ENCODE measurements at places on chromosomes 2 and 18. TPM values are rescaled to one million over a fixed set of nuclear protein-coding genes. Genes with fewer than 3 reads are reported as not detected.

DNA sequence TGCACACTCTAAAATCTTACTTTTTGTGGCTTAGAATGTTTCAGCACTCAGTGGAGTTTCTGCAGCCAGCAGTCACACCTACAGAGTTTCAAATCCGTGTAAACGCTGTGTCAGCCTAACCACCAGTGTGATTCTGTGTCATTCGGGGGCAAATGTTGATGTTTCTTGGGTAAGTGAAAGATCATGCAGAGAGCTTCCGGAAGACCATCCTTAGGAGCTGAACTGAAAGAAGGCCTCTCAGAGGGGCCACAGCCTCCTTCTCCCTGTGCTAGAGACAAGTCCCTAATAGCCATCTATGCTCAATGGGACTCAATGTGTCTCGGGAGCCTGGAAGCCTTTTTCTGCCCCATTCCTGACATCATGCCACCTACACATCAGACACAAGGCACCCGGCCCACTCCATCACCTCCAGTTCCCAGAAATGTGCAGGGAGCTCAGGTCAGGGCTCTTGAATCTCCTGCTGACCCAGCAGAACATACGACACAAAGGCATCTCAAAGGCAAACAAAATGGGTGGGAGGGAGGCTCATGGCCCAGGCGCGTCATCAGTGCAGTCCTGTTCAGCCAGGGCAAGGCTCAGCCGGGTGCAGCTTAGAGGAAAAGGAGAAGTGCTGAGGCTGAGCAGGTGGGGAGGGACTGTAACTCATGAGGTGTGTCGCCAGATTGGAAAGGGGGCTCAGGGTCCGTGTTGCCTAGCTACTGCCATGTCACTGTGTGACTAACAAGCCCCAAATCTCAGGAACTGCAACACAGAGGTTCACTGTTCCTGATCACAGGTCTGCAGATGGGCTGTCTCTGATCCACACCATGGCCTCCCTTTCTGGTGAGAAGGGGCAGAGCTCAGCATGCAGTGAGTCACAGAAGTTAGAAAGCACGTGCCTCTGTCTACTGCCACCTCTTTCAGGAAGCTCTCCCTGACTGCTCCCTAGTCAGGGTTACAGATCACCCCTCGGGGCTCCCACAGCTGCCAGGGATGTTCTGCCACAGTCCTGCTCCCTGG lies 82.0 kb downstream of the SMAD7 start:
- H3K4me1 ChIP-seq: peaks cover 15% of the 10 kb centered on the region
- DNase-seq: no peak
- H3K36me3 ChIP-seq: no peaks in the 10 kb centered on the region
- no peak overlapping the region for H3K4me3 ChIP-seq

Gene CAPN14
- total RNA-seq: 0.27 TPM

GRCh38 chr2:128327180-128327964 lies 8.7 kb upstream of the HS6ST1 start:
- no peaks in the 10 kb centered on the region for H3K27me3 ChIP-seq
- no peak overlapping the region for H3K27ac ChIP-seq
- H3K4me3 ChIP-seq: no peak overlapping the region
- H3K36me3 ChIP-seq: no peaks in the 10 kb centered on the region
- H3K4me1 ChIP-seq: peaks cover 6% of the 10 kb centered on the region

Gene DES
- total RNA-seq: 54.4 TPM

GRCh38 chr18:11322006-11322405 lies 172.6 kb upstream of the PIEZO2 start:
- no peaks in the 10 kb centered on the region for H3K27me3 ChIP-seq
- no peaks in the 10 kb centered on the region for H3K4me1 ChIP-seq
- no peak overlapping the region for H3K27ac ChIP-seq
- no peak overlapping the region for H3K4me3 ChIP-seq
- no peak for DNase-seq
- H3K36me3 ChIP-seq: no peaks in the 10 kb centered on the region

Gene SDC1
- 28.0 TPM for total RNA-seq

Gene ANKRD30B
- not detected for total RNA-seq

Gene MAB21L4
- total RNA-seq: not detected

Gene EGR4
- total RNA-seq: not detected

DNA sequence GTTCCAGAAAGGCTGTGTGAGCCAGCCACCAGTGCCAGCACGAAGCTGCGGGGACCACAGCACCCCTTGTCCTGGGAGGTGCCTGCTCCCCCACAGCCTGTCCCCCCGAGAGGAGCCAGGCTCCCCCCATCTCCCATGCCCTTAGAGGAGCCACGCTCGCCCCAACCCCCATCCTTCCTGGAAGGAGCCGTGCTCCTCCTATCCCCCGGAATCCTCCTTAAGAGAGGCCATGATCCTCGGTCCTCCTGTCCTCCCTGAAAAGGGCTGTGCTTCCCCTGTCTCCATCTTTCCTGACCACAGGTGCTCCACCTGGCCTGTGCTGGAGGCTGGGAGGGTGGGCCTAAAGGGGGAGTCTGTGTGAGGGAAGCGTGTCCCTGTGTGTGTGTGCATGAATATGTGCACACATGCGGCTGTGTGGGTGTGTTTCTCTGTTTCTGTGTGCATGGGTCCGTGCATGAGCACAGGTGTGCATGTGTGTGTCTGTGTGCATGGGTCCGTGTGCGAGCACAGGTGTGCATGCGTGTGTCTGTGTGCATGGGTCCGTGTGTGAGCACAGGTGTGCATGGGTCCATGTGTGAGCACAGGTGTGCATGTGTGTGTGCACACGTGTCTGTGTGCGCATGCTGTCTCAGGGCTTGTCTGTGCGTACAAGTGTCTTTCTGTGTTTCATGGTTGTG lies 80.3 kb downstream of the RTP5 start:
- H3K27me3 ChIP-seq: no peaks in the 10 kb centered on the region
- H3K4me1 ChIP-seq: peaks cover 6% of the 10 kb centered on the region
- H3K4me3 ChIP-seq: no peak overlapping the region
- no peaks in the 10 kb centered on the region for H3K36me3 ChIP-seq

Gene SLC5A7
- 0.78 TPM for total RNA-seq

DNA sequence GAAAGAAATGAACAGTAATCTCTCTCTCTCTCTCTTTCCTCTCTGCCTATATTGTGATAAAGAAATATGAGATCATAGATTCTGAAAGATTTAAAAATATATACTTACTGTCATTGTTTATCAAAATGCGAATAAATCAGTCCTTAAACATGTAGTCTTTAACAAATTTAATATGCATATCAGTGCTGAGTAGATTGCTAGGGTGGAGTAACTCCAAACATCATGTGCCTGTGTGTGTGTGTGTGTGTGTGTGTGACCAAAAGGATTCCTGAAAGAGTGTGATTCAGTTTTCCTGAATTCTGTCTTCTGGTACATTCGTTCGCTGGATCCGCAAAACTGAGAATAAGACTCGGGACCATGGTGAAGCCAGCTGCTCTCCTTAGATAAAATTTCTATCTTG lies 24.0 kb upstream of the DSEL start:
- no peaks in the 10 kb centered on the region for H3K36me3 ChIP-seq
- H3K27ac ChIP-seq: no peak overlapping the region
- no peak for DNase-seq
- no peak overlapping the region for H3K4me3 ChIP-seq

Gene RAB6C
- total RNA-seq: 0.15 TPM

Gene SIX2
- total RNA-seq: 3.1 TPM

- DNase-seq: peak; percentile 3
- H3K4me3 ChIP-seq: no peak overlapping the region
- no peaks in the 10 kb centered on the region for H3K27me3 ChIP-seq
- H3K4me1 ChIP-seq: peaks cover 5% of the 10 kb centered on the region
These were observed 148.3 kb downstream of the PLEKHA3 start for GRCh38 chr2:178628605-178629004.

DNA sequence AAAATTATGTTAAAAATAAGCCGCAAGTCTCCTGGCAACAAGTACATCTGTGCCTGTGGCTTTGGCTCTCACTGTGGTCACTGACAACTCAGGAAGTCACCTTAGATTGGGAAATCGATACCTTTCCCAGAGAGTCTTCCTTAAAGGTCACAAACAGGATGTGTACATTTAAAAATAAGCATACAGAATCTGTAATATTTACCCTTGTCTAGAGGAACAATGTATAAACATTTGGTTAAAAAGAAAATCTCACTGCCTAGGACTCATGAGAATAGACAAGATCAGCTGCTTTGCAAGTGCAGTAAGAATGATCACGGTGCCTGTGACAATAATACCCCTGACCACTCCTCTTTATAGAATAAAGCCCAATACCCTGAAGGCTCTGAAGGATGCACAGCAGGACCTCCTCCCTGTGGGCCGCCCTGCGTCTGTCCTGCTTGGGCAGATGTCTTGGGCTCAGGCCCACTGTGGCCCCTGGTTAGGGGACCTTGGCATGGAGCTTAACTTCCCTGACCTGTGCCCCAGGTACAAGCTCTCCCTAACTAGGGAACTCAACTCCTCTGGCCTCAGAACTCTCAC lies 98.0 kb upstream of the MGAT4A start:
- no peak overlapping the region for H3K27ac ChIP-seq
- H3K4me3 ChIP-seq: no peak overlapping the region
- no peak for DNase-seq
- no peaks in the 10 kb centered on the region for H3K27me3 ChIP-seq
- H3K36me3 ChIP-seq: no peaks in the 10 kb centered on the region

DNA sequence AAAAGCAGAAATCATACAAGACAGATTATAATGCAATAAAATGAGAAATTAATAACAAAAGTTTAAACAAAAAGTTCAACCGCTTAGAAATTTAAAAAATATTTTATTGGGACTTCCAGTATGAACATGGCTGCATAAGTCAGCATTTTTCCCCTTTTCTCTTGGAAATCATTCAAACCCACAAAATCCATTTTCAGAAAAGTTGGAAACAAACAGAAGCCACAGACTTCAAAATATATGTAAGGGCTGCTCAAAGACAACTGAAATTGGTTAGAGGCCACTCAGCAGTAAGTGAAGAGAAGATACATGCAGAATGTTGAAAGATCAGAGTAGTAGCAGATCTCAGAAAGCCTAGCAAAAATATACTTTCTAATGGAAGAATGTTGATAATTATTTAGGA lies 194.0 kb downstream of the DYSF start:
- H3K27me3 ChIP-seq: no peaks in the 10 kb centered on the region
- no peaks in the 10 kb centered on the region for H3K4me1 ChIP-seq
- H3K27ac ChIP-seq: no peak overlapping the region
- no peaks in the 10 kb centered on the region for H3K36me3 ChIP-seq
- no peak for DNase-seq

Gene KIAA2012
- not detected for total RNA-seq

DNA sequence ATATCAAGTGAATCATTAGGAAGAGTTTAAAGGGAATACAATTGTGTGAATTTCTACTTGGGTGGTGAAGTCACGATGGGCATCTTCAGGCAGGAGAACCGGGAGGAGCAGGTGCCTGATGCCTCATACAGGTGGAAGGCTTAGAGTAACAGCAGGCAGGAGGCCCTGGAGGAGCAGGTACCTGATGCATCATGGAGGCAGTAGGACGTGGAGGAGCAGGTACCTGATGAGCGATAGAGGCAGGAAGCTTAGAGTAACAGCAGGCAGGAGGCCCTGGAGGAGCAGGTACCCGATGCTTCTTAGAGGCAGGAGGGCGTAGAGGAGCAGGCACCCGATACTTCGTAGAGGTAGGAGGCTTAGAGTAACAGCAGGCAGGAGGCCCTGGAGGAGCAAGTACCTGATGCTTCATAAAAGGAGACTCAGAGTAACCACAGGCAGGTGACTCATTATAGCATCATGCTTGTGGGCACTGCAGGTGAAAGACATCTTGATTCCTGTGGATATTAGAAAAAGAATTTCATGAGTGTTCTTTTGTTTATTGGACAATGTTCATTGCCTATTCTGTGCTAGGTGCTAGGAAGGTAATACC lies 133.9 kb downstream of the ATP9B start:
- no peak for DNase-seq
- no peaks in the 10 kb centered on the region for H3K27me3 ChIP-seq
- no peak overlapping the region for H3K27ac ChIP-seq
- H3K4me3 ChIP-seq: no peak overlapping the region
- no peaks in the 10 kb centered on the region for H3K4me1 ChIP-seq

- no peak overlapping the region for H3K27ac ChIP-seq
- H3K27me3 ChIP-seq: no peaks in the 10 kb centered on the region
- H3K4me1 ChIP-seq: no peaks in the 10 kb centered on the region
- H3K4me3 ChIP-seq: no peak overlapping the region
These were observed 11.1 kb downstream of the RAB3GAP1 start for GRCh38 chr2:135063210-135063609.

GRCh38 chr2:104678181-104678580 lies 175.7 kb upstream of the POU3F3 start:
- H3K36me3 ChIP-seq: no peaks in the 10 kb centered on the region
- no peak overlapping the region for H3K27ac ChIP-seq
- H3K4me1 ChIP-seq: no peaks in the 10 kb centered on the region
- no peaks in the 10 kb centered on the region for H3K27me3 ChIP-seq
- no peak overlapping the region for H3K4me3 ChIP-seq

DNA sequence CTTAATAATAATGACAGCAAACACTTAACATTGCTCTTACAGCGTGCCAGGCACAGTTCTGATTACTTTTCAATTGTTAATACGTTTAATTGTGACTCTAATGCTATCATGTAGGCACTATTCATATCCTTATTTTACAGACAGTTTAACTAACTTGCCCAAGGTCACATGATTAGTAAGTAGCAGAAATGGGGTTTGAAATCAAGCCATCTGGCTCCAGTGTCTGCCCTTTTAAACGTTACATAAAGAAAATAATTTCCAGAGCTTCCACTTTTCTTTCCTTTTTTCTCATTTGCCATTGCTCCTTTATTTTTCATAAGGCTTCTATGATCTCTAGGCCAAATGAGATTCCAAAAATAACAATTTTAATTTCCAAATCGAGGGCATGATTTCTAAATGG lies 50.6 kb upstream of the IKZF2 start:
- DNase-seq: no peak
- H3K4me3 ChIP-seq: no peak overlapping the region
- H3K27ac ChIP-seq: peak overlapping the region; percentile 31
- H3K36me3 ChIP-seq: no peaks in the 10 kb centered on the region
- peaks cover 10% of the 10 kb centered on the region for H3K4me1 ChIP-seq

DNA sequence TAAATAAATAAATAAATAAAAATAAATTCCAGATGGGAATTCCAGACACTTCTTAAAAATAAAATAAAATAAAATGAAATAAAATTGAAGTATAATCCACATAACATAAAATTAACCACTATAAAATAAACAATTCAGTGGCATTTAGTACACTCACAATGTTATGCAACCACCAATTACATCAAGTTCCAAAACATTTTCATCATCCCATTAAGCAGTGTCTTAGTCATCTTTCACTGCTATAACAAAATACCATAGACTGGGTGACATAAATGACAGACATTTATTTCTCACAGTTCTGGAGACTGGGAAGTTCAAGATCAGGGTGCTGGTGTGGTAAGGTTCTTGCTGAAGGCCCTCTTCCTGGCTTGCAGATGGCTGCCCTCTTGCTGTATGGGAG lies 22.6 kb upstream of the PROKR1 start:
- H3K27me3 ChIP-seq: no peaks in the 10 kb centered on the region
- H3K4me1 ChIP-seq: no peaks in the 10 kb centered on the region
- H3K27ac ChIP-seq: no peak overlapping the region
- no peak overlapping the region for H3K4me3 ChIP-seq
- DNase-seq: no peak
- no peaks in the 10 kb centered on the region for H3K36me3 ChIP-seq

Gene CCL20
- total RNA-seq: not detected

DNA sequence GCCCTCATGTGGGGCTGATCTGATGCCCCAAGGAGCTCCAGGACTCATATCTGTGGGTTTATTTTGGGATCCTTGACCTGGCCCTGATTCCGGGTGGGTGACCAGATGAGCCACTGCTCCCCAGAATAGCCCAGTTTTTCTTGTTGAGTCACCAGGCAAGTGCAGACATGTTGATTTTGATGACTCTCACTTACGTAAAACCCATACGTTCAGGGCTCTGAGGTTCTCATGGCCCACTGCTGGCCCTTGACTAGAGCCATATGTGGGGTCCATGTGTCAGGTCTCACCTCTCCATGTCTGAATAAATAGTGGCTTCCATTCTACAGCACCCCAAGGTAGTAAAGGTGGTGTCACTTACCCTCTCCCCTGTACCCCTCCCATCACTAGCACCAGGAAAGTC lies 41.9 kb downstream of the CDC42EP3 start:
- no peak overlapping the region for H3K4me3 ChIP-seq
- no peaks in the 10 kb centered on the region for H3K36me3 ChIP-seq
- no peak overlapping the region for H3K27ac ChIP-seq

Gene GCG
- total RNA-seq: not detected

All from thyroid gland (tissue), 4 donors.